ENCODE measurements at places on chromosomes 16 and 17.

DNA sequence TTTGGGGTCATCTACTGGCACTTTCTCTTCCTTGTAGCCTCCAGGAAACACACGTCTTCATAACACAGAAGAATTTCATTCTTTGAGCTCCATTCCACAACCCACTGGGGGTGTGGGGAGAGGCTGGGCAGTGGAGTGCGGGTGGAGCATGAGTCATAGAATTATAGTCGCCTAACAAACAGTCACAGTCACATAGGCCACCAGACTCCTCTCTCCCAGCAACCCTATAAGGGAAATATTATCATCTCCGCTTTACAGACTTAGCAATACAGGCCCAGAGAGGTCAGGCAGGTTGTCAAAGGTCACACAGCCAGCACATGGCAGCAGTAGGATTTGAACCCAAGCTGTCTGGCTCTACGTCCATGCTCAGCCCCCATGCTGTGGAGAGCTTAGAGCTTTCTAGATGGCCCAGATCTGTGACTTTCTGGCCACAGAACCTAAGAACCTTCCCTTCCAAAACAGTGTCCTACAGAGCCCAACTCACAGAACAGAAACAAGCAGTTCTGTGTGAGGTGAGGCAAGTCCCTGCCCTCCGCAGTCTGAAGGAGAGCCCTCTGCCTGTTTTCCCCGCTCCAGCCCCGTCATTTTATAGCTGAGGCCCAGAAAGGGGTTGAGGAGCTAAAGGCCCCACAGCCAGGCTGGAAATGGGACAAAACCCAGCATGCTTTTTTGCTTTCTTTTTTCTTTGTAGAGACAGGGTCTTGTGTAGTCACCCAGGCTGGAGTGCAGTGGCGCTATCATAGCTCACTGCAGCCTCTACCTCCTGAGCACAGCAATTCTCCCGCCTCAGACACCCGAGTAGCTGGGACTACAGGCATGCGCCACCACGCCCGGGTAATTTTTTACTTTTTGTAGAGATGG is 10.7 kb upstream of the LITAF start:
- no peak for DNase-seq

DNA sequence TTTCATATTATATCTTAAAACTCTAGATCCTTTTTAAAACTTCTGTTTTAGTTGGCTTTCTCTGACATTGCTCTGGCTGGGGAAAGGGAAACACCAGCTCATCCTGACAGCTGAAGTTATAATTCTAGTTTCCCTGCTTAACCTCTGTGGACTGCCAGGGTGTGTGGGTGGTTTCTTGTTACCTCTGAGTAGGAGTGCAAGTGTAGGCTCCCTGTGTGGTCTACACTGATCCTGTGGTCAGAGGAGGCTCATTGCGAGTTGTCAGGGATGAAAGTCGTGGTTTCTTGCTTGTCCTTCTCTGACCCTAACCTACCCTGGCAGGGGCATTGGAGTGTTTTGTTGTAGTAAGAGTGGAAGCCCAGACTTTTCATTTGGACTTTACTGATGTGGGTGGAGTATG is 221.0 kb downstream of the UTP18 start:
- DNase-seq, result no peak

DNA sequence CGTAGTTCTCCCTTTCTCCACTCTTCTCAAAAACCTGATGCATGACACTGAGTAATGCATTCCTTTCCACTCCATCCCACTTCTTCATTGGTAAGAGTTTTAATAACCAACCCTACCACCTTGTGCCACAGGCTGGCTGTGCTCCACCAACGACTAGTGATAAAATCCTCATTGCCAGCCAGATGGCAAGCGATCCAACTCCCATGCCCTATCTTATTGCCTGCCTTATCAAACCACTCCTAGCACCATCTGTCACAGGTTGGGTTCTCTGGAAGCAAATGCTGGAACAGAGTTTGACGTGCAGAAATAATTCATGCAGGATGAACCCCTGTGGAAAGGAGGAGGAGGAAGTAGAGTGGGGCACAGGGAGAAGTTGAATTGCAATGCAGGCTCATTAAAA is 99.5 kb downstream of the CHD9NB start:
- DNase-seq, result no peak

GRCh38 chr16:35344012-35344762 is 1884.8 kb downstream of the TP53TG3F start:
- no peak for DNase-seq

GRCh38 chr17:68222606-68223005 is 25.2 kb upstream of the AMZ2 start:
- no peak for DNase-seq

- no peak for DNase-seq
Observed at GRCh38 chr16:1992704-1993317, 3.0 kb downstream of the SYNGR3 start.

DNA sequence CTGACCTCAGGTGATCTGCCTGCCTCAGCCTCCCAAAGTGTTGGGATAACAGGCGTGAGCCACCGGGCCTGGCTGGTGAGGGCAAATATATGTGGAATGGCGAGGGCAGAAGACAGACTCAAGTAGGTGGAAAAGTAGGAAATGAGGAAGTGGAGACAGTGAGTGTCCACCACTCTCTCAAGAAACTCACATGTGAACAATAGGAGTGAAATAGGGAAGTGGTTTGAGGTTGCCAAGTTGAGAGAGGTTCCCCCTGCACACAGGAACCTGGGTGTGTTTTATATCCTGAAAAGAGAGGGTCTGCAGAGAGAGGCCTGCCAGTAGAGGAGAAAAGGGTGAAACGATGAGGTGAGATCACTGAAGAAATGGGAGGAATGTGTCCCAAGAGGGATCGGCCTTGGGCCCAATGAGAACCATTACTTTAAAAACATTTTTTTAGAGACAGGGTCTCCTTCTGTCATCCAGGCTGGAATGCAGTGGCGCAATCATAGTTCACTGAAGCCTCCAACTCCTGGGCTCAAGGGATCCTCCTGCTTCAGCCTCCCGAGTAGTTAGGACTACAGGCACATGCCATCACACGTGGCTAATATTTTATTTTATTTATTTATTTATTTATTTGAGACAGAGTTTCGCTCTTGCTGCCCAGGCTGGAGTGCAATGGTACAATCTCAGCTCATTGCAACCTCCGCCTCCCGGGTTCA is 17.1 kb upstream of the CORO1A start:
- DNase-seq, result no peak

- DNase-seq, result no peak
Observed at GRCh38 chr17:64765191-64765889, 103.2 kb upstream of the SMURF2 start.

DNA sequence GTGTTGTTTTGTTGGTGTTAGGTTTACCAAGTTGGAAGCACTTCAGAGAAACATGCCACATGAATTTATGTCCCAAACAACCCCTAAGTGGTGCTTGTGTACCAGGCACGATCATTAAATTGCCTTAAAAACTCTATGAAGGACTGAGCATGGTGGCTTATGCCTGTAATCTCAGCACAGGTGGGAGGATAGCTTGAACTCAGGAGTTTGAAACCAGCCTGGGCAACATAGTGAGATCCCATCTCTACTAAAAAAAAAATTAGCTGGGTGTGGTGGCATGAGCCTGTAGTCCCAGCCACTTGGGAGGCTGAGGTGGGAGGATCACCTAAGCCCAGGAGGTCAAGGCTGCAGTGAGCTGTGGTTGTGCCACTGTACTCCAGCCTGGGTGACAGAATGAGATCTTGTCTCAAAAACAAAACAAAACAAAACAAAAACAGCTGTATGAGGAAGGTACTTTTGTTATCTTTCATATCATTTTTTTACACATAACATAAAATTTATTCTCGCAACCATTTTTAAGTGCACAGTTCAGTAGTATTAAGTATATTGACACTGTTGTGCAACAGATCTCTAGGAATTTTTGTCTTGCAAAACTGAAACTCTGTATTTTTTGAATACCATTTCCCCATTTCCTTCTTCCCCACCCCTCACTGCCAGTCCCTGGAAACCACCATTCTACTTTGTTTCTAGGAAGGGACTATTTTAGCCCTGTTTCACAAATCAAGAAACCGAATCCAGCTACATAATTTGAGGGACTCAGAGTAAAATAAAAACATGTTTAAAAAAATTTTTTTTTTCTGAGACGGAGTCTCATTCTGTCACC is 14.3 kb upstream of the RBBP6 start:
- DNase-seq, result no peak

- no peak for DNase-seq
Observed at GRCh38 chr17:59631276-59631675, 11.6 kb downstream of the CLTC start.

DNA sequence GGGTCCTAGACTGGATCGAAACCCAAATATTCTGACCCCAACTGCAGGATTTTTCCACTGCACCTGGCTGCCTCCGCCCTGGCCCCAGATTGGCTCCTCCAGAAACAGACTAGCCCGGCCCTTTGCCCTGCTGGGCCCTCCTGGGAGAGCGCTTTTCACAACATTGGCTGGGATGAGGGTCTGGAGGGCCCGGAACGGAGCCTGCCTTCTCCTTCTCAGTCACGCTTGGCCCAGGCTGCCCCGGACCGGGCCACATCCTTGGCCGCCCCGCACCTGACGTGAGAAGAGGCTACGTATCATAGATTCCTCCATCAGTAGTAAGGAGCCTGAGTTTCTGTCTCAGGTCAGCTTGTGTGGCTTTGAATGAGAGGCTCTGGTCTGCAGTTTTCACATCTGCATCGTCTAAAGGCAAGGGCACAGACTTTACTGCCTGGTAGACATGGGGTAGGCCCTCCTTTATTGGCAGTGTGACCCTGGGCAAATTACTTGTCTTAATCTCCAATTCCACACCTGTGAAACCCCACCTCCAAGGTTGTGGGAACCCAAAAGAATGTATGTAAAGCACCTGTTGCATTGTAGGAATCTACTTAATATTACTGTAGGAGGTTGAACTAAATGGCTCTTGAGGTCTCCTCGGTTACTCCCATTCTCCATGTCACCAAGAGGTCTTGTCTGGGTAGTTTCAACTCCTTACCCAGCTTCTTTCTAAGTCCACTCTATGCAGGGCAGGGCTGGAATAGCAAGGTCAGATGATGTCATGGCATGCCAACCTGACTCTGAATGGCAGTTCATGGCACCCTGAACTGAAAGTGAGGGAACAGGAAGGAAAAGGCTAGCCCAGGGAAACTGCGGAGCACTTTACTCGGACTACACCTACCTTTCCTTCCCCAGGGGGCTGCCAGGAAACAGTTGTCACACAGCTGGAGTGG is 661 bp downstream of the LRRC3C start:
- no peak for DNase-seq

DNA sequence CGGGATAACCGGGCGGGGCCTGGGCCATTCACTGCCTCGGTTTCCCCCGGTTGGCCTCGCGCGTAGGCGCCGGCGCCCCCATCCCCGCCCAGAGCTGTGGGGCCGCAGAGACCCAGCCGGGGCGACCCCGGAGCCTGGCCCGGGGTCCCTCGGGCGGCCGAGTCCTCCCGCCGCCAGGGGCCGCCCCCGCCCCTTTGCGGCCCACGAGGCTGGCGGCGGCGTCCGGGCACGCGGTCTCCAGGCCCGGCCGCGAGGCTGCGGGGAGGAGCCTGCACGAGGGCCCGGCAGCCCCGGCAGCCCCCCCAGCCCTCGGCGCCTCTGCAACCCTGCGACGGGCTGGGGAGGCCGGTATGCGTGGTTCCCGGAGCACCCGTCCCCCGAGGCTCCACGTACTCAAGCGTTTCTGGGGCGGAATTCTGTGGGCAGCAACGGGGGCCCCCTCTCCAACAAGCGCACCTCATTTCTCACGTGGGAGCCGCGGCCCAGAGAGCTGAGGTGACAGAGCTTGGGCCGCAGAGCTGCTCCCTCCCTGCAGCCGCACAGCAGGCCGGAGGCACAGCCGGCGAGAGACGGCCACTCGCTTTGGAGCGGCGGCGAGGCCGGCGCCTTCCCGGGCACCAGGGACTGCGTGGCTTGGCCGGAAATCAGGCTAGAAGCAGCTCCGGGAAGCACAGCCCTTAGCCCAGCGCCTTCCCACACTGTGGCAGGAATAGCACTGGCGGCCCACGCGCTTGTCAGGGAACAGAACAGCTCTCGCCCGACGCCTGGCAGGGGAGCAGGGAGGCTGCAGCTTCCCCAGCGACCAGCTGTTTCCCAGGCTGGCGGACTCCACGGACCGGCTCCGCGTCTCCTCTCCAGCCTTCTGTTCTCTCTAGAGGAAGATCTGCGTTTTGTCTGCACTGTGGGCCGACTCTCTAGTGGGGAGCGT is 867 bp upstream of the LIMD2 start:
- DNase-seq, result no peak

- DNase-seq, result peak; percentile 91
Observed at GRCh38 chr17:72465191-72466024, 344.6 kb downstream of the SOX9 start.

DNA sequence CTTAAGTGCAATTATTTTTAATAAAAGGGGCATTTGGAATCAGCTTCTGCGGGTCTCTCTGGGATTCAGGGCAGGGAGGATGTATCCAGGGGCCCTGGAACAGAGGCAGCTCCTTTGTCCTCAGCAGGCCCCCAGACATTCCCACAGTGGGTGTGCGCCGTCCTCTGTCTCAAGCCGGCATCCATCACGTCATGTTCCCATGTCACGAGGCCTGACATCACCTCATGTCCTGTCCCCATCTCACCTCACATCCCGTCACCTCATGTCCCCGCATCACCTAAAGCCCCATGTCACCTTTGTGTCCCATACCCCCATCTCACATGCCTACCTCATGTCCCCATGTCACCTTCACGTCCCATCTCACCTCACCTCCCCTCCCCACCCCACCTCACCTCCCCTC is 18.5 kb downstream of the GAA start:
- no peak for DNase-seq

- DNase-seq, result peak; percentile 20
Observed at GRCh38 chr16:89000207-89000959, 23.4 kb upstream of the CBFA2T3 start.

GRCh38 chr17:58587713-58588117 is 73.3 kb upstream of the MTMR4 start:
- peak; percentile 77 for DNase-seq

GRCh38 chr17:82299452-82299851 is 18.0 kb downstream of the CD7 start:
- no peak for DNase-seq

- no peak for DNase-seq
Observed at GRCh38 chr16:52283018-52283417, 263.9 kb downstream of the TOX3 start.

GRCh38 chr17:40963838-40964237 is 2.9 kb downstream of the KRT39 start:
- DNase-seq, result peak; percentile 41

GRCh38 chr17:57415751-57416207 is 159.5 kb downstream of the MSI2 start:
- DNase-seq, result no peak

DNA sequence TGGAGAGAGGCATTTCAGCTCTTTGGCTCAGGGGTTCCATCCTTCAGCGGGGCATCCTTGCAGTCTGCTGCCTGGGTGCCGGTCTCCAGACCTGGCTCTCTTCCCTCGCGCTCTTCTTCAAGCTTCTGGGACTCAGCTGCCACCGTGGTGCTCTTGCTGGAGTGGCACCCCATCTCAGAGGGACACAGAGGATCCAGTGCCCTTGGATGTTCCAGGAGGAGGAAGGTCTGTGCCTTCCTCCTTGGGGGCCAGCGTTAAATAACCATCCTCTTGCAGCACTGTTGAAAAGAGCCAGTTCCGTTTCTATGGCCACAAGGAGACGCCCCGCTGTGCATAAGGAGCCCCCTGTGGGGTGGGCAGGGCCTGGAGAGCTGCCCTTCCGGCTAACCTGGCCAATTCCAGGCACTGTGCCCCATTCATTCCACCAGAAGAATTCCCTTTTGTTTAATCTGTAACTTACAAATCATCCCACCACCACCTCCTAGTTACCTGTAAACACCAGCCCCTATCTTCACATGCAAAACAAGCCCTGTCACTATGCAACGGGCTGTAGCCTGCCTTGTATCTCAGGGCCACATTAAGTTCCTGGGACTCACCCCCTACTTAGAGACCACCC is 8.6 kb downstream of the CHD9NB start:
- no peak for DNase-seq
